ENCODE measurements at places on chromosomes 1 and 21. TPM values are rescaled to one million over a fixed set of nuclear protein-coding genes. Genes with fewer than 3 reads are reported as not detected.

TAF5L gene
- 18.6 TPM for polyA plus RNA-seq

ALX3 gene
- not detected for polyA plus RNA-seq

PADI3 gene
- polyA plus RNA-seq, result not detected

CFAP107 gene
- polyA plus RNA-seq, result not detected

CD2 gene
- polyA plus RNA-seq, result not detected

CD1E gene
- polyA plus RNA-seq, result not detected

AGBL4 gene
- not detected for polyA plus RNA-seq

SH2D2A gene
- not detected for polyA plus RNA-seq

XPR1 gene
- polyA plus RNA-seq, result 18.4 TPM

MX2 gene
- 0.45 TPM for polyA plus RNA-seq

CR1L gene
- polyA plus RNA-seq, result not detected

PAPPA2 gene
- polyA plus RNA-seq, result 0.28 TPM

GBP5 gene
- not detected for polyA plus RNA-seq

AIM2 gene
- not detected for polyA plus RNA-seq

SLC16A4 gene
- polyA plus RNA-seq, result 32.8 TPM

ALPL gene
- 1.3 TPM for polyA plus RNA-seq

PIGM gene
- polyA plus RNA-seq, result 6.4 TPM

TNFRSF4 gene
- polyA plus RNA-seq, result 0.05 TPM

DENND1B gene
- 5.5 TPM for polyA plus RNA-seq

OR2T35 gene
- not detected for polyA plus RNA-seq

KCNK2 gene
- 29.7 TPM for polyA plus RNA-seq

FBXO2 gene
- polyA plus RNA-seq, result 0.81 TPM

TMEM82 gene
- not detected for polyA plus RNA-seq

TTC4 gene
- 30.5 TPM for polyA plus RNA-seq

GLIS1 gene
- 0.11 TPM for polyA plus RNA-seq

MROH9 gene
- not detected for polyA plus RNA-seq

PLPPR4 gene
- 101 TPM for polyA plus RNA-seq

RXFP4 gene
- not detected for polyA plus RNA-seq

RAB7B gene
- polyA plus RNA-seq, result 20.1 TPM

KCNT2 gene
- polyA plus RNA-seq, result 0.87 TPM

ZNF695 gene
- 3.1 TPM for polyA plus RNA-seq

KRTAP6-1 gene
- polyA plus RNA-seq, result not detected

TMEM9 gene
- polyA plus RNA-seq, result 58.2 TPM

FYB2 gene
- polyA plus RNA-seq, result not detected

NFIA gene
- 10.9 TPM for polyA plus RNA-seq

ERICH3 gene
- not detected for polyA plus RNA-seq

SLC25A34 gene
- polyA plus RNA-seq, result 0.35 TPM

IGSF3 gene
- polyA plus RNA-seq, result 0.02 TPM

KRTAP7-1 gene
- not detected for polyA plus RNA-seq

GJB3 gene
- polyA plus RNA-seq, result not detected

ROR1 gene
- 14.5 TPM for polyA plus RNA-seq

KLF17 gene
- polyA plus RNA-seq, result 0.20 TPM
